NCI-H1417 (cell line): ENCODE measurements at places on chromosomes 4 and X.

DNA sequence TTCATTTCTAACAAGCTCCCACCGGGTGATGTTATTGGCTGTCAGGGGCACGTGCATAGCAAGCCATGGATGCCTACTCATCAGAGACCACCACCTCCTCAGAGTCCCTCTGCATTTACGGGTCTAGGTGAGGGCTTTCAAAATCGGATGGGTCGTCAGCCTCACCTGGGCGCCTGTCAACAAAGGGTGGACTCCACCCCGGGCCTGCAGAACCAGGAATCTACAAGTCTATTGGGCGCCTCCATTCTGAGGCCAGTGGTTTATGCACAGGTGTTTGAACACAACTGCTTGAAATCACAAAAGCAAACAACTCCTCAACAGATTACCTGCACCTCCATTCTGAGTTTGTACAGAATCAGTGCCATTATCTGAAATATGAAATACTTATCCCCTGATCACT, 318.9 kb downstream of the PTTG2 start:
- DNase-seq: no peak

DNA sequence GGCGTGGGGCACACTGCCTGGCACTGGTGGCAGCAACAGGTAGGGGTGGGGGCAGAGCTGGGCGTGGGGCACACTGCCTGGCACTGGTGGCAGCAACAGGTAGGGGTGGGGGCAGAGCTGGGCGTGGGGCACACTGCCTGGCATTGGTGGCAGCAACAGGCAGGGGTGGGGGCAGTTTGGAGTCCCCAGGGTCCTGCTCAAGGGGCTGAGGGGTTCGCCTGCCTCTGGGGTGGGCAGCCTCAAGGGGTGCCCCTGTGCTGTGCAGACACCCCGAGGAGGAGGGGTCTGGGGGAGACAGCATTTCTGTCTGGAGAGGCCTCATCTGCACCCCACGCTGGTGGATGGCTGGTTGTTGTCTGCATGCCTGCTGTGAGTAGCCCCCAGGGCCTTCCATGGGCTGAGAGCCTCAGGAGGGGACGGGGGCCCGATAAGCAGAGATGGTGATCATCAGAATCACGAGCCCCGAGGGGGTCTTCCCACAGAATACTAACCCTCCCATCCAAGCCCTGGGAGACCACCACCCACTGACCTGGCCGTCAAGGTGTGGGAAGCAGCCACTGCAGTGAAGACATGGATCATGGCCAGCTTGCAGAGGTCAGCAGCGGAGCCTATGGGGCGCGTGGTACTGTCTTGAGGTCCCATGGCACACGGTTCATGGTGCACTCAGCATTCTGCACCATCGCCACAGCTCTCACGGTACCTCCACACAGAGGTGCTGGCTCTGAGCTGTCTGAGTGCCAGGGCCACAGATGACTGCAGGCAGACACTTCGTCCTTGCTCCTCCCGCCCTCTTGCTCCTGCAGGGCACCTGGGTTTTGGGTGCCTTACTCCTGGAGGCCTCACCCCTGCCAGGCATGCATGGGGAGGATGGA, 21.5 kb downstream of the NAT8L start:
- DNase-seq: no peak

DNA sequence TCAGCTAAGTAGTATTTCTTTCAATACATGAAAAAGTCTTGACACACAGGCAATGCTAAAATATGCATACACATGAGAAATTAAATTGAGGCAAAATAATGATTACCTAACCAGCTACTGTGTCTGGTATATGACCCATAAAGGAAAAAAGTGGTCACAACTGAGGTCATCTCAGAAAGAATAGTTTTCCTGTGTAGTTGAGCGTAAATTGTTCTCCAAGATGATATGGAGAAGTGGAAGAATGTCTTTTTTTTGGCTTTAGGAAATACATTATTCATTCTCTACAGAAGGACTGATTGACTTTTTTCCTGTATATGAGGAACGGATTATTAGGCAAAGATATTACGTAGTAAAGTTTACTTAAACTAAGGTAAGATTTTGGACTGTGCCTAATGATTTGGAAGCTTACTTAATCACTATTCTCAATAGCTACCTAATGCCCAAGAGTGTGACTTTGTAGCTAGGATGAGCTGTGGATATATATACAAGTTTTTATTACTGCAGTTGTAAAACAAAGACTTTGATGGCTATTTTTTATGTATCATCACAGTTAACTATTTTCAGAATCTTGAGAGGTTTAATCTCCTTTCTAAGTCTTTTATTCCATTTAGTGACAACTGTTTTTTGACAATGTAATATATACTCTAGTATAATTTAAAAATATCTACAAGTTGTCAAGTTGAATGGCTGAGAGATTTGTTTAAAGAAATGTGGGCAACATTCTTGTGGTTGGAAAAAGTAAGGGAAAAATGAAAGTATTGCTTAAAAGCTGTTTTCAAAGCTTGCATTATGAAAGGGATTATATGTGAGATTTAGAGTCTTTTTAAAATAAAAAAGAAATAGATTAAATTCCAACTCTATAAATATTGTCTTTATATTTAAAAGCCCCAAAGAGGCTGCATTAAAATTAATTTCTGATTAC, 100.2 kb downstream of the PDLIM5 start:
- DNase-seq: no peak

GRCh38 chrX:71301195-71301924, at the start of gene ITGB1BP2:
Gene ITGB1BP2, plus strand, starts transcription at chrX:71301750. Its CDS starts 57 bp downstream, at chrX:71301807.
- no peak for DNase-seq

- DNase-seq: no peak
Measured at GRCh38 chr4:102601586-102602227, 100.5 kb downstream of the NFKB1 start.

DNA sequence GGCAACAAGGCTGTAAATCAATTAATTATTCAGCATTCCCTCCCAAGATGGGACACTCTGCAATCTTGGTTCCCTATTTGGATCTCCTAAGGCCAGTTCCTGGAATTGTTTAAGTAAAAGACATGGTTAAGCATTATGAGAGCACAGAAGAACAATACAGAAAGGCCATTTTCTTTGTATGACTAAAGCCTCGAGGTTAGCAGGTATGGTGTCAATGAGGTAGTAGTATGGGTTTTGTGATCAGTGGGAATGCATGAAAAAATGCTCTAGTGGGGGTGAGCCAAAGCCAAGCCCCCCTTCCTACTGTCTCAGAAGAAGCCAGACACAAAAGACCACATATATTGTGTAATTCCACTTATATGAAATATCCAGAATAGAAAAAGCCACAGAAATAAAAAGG, 61.7 kb upstream of the S100G start:
- DNase-seq: no peak

DNA sequence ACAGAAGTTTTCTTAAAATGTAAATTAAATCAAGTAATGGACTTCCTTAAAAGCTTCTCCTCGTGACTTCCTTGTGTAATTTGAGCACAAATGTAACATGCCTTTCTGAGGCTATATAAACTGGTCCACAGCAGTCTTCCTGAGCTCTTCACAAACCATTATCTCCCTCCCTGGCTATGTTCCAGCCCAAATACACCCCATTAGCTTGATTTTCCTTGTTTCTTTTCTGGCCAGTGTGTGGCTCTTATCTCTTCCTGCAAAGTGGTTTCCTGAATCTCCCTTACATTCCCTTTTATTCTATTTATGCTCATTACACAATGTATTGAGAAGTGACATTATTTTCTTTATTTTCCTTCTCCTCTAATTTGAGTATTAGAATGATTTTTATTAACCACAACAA, 1085.3 kb upstream of the PCDH10 start:
- no peak for DNase-seq

- no peak for DNase-seq
Measured at GRCh38 chr4:79872738-79873137, 200.3 kb downstream of the ANTXR2 start.

GRCh38 chr4:145299380-145300076, 119.1 kb upstream of the OTUD4 start:
- no peak for DNase-seq

DNA sequence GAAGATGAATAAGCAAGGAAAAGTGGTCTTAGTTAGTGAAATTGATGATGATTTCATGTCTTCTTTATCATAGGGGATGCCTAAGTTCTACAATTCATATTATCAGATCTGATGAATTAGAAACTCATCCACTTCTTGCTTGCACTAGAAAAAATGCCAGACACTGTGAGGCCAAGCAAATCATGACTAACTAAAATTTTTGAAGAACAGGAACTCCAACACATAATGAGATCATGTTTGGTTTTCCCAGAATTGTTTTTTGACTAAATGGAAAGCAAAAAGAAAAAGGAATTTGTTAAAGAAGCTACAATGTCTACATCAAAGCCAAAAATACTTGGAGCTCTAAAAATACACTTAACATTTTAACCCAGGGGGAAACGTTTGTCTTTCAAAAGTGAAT, 120.4 kb downstream of the ARSF start:
- no peak for DNase-seq

DNA sequence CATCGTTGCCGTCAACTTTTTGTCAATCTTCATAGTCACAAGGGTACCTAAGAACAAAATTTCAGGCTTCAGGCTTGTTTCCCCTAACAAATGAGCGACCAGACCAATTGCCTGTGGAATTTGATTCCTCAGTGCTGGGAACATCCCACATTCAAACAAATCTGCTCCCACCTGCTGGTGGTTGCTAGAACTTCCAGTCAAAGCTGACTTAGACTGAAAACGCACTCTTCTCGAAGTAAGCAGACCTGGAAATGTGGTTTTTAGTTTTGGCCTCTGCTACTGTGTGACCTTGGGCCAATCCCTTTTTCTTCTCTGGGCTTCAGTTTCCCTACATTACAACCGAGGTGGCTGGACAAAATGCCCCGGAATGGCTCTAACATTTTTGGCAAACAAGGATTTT, 1.8 kb upstream of the GABRQ start:
- peak; percentile 65 for DNase-seq

- DNase-seq: no peak
Measured at GRCh38 chr4:167136270-167136669, 98.0 kb downstream of the SPOCK3 start.

DNA sequence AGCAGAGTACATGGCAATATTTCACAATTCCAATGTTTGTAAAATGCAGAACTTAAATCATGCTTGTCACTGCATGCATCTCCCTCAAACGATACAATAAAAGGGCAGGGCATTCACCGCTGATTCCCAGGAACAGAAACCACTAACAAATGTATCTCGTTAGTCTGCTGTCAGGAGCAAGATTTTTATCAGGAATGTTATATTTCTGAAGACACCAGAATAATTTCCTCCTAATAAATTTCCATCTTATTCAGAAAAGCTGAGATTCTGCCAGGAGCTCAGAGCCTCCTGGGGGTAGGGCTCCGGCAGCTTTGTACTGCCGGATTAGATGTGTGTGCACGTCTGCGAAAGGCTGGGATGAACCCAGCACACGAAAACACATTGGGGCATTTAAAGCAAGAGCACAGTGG, 54.0 kb upstream of the LDB2 start:
- DNase-seq: no peak

- DNase-seq: no peak
Measured at GRCh38 chr4:88911246-88912212, 145.5 kb downstream of the FAM13A start.

- no peak for DNase-seq
Measured at GRCh38 chr4:157184300-157184699, 36.2 kb upstream of the GRIA2 start.

GRCh38 chr4:13322681-13323101, 161.4 kb downstream of the RAB28 start:
- DNase-seq: no peak

GRCh38 chrX:104854188-104854587, 288.2 kb downstream of the IL1RAPL2 start:
- DNase-seq: no peak

DNA sequence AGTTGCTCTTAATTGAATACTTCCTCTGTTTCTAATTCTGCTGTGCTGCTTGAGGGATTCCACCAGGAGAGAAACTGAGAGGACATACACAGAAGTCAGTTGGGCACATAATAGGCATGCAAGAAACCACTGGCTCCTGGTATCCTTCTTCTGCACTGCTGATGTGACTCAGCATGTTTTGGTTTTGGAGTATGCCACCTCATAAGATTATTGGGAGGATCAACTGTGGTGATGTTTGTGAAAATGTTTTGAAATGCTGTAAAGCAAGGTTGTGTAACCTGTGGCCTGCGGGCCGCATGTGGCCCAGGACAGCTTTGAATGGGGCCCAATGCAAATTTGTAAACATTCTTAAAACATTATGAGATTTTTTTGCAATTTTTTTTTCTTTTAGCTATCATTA, 119.6 kb downstream of the GATB start:
- DNase-seq: no peak

DNA sequence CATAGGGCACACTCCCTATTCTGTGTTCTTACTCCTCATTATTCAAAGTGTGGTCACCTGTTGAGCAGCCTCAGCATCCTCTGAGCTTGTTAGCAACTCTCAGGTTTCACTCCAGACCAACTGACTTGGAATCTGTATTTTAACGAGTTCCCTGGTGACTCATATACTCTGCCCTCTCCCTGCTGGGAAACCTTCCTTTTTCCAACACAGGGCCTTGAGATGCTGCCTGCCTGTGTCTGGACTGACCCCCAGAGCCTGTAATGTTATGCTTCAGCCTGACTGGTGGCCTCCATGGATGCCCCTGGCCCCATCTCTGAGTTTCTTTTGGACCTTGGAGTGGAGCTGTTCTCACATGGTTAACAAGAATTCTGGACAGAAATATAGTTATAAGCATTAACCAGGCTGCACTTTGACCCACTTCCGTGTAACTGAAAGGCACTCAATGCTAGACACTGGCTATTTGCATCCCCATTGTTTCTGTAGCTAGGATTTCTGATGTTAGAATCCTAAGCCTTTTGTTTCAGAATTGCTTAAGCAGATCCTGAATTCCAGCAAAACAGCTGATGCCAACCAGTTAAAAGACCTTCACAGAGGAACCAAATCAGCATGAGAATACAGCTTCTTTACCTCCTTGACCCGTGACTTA, 262.6 kb downstream of the STIM2 start:
- DNase-seq: no peak

GRCh38 chrX:45518552-45518951, 317.9 kb upstream of the DIPK2B start:
- DNase-seq: no peak

- peak; percentile 26 for DNase-seq
Measured at GRCh38 chrX:50691820-50692219, 122.2 kb downstream of the SHROOM4 start.

- DNase-seq: no peak
Measured at GRCh38 chrX:57155171-57155570, 18.0 kb upstream of the SPIN2A start.

- no peak for DNase-seq
Measured at GRCh38 chr4:168743601-168744000, 246.7 kb downstream of the PALLD start.

- DNase-seq: no peak
Measured at GRCh38 chr4:107804956-107805355, 19.8 kb upstream of the SGMS2 start.

- no peak for DNase-seq
Measured at GRCh38 chrX:74232859-74233258, 71.1 kb upstream of the ZCCHC13 start.
